ENCODE measurements at places on chromosomes 2 and 18.
A peak's percentile ranks its signal among the peaks of the same experiment; 100 is the strongest.

DNA sequence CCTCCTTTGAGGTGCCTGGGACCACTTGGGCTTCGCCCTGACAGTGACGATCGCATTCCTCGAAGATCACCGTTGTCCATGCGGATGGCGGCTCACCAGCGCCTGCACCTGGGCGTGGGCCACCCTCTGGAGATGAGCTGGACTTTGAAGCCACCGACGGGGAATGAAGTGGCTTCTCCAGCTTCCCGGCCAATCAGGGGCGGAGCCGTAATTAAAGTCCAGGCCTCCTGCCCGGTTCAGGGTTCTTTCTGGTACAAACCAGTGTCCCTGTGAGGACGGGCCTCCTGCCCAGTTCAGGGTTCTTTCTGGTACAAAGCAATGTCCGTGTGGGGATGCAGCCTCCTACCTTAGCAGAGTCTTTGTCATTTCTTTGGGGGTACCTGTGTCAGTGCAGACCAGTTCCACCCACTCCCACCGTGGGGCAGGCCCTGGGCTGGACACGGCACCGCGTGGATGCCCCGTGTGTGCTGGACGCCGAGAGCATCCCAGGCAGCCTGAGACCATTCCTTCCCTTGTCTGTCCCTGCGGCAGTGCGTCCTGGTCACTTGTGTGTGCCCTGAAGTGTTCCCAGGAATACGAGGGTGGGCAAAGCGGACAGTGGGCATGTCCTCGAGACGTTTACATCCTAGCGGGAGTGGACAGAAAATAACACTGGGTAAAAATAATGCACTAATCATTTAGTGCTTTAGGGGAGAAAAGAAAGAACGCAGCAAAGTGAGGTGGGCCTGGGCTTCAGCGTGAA, 55.0 kb downstream of the KCNG2 start:
- no peak for DNase-seq

- no peak for DNase-seq
Measured at GRCh38 chr2:188235364-188235763, 56.3 kb upstream of the GULP1 start.

DNA sequence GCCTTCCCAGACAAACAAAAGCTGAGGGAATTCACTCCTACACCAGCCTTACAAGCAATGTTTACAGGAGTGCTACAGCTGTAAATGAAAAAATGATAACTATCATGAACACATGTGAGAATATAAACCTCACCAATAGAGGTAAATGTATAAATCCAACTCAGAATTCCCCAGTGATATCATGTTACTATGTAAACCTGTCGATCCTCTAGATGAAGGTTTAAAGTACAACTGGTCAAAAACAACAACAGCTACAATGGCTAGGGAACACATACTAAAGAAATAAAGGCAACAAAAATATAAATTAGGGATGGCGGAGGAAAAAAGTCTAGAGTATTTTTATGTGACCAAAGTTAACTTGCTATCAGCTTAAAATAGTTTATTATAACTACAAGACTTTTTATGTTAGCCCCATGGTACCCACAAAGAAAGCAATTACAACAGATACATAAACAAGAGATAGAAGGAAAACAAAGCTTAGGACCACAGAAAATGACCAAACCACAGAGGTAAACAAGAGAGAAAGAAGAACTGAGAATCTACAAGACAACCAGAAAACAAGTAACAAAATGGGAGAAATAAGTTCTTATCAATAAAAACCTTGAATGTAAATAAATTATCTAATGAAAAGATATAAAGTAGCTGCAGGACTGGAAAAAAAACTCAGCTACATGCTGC, 8.3 kb downstream of the CERKL start:
- DNase-seq, result no peak

GRCh38 chr2:66021296-66021695, 413.6 kb upstream of the MEIS1 start:
- no peak for DNase-seq

DNA sequence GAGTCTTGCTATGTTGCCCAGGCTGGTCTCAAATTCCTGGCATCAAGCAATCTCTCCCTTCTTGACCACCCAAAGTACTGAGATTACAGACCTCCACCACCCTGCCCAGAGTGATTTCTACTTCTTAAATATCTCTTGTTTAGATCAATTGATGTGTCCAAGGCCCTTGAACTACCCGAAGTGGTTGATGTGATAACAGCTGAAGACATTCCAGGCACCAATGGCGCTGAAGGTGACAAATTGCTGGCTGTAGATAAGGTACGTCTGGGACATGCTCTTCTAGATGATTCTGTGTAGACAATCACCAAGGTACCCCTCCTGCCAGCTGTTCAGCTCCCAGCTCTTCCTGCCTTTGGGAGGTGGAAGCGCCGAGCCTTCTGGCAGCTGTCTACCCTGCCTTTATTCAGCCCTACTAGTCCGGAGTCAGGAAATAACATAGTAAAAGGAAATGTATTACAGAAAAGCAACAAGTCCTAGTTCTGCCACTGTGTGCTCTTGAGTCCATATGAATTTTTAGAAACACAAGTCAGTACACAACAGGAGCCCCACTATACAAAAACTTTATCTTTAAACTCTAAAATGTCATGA, 61.3 kb upstream of the BZW1 start:
- DNase-seq, result no peak

GRCh38 chr2:223501641-223502040, 100.5 kb downstream of the SCG2 start:
- DNase-seq, result no peak

DNA sequence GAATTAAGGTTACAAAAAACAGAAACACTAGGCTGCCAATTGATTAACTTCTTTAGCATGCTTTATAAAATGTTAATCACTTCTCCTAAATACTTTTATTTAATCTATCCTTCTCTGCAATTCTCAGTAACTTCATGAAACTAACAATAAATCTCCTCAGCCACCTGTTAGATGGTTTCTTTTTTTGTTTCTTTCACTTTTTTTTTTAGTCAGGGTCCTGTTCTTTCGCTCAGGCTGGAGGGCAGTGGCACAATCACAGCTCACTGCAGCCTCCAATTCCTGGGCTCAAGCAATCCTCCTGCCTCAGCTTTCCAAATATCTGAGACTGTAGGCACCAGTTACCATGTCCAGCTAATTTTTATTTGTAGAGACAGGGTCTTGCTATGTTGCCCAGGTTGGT, 213.4 kb upstream of the STK17B start:
- DNase-seq, result no peak

DNA sequence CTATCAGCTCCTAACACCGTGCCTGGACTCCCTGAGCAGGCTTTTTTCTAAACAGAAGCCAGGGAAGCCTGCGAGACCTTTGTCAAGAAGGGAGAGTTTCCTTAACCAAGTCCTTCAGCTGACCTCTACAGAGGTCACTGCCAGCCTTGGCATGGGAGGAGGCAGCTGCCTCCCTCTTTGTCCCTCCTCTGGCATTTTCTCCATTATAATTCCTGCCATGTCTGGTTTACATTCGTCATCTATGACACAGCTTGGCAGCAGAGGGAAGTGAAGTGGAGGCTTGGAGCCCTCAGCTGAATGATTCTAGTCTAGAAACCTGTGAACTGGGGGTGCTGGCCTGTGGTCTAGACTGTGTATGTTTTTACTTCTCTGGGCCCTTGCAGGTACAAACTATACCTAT, 22.5 kb downstream of the LIPG start:
- DNase-seq, result no peak

DNA sequence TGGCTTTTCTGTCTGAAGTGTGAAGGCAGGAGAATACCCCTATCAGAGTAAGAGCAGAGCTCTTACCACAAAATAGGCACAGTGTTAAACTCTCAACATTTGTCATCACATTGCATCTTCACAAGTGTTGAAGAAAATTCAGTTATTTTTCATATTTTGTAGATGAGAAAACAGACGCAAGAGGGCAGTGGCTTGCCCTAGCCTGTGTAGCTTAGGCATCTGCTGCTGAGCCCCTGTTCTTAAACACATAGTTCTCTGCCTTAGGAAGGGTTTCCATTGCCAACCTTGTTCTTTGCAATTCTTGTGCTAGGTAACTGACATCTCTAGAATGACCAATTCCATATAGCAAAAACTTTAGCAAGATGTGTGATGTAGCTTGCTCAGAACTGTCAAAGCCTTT, 112.7 kb upstream of the RMDN2 start:
- DNase-seq, result no peak

DNA sequence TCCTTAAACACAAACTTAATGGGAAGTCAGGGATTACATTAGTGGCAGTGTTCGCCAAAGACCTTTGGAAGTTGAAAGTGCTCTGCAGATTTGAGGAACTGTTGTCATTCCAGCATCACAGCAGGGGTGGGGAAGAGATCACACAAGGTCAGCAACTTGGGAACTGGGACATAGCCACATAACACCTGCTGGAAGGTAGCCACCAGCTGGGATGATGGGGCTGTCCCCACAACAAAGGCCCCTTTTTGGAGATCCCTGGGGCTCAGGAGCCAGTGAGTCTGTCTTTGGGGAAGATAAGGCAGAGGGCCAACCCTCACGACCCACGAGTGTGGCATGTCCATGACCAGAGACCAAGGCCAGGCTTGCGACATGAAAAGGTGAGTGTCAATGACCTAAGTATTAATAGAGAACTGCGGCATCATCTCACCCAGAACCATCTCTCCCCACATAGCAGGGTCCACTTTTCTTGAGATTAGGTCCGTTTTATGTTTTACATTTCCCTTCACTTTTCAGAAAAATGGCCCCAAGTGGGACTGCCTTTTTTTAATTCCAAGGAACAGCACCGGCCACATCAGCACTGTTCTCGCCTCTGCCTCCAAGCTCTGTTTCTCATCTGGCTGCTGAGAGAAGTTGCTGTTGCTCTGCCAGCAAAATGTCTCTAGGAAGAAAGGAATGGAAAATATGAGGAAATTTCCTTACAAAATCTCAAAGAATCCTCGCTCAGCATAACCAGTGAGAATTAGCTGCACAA, 106.9 kb downstream of the GFPT1 start:
- no peak for DNase-seq

DNA sequence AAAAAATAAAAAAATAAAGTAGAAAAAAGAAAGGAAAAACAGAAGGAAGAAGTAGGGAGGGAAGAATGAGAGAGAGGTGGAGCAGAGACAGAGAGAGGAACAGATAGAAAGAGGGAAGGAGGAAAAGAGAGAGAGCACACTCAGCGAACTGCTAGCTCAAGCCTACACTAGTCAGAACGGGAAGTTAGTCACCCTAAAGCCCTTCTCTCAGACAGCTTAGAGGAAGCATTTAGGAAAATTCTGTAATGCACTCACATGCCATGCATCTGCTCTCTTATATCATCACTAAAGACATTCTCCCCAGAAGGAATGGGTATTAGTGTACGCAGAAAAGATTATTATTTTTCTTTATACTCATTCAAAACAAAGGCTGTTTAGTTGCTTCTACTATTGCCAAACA, 68.1 kb upstream of the SULT1C3 start:
- DNase-seq, result no peak

- no peak for DNase-seq
Measured at GRCh38 chr2:219630770-219631405, 3.5 kb downstream of the SLC4A3 start.

GRCh38 chr2:10297959-10298531, 4.7 kb upstream of the HPCAL1 start:
- peak; percentile 59 for DNase-seq

DNA sequence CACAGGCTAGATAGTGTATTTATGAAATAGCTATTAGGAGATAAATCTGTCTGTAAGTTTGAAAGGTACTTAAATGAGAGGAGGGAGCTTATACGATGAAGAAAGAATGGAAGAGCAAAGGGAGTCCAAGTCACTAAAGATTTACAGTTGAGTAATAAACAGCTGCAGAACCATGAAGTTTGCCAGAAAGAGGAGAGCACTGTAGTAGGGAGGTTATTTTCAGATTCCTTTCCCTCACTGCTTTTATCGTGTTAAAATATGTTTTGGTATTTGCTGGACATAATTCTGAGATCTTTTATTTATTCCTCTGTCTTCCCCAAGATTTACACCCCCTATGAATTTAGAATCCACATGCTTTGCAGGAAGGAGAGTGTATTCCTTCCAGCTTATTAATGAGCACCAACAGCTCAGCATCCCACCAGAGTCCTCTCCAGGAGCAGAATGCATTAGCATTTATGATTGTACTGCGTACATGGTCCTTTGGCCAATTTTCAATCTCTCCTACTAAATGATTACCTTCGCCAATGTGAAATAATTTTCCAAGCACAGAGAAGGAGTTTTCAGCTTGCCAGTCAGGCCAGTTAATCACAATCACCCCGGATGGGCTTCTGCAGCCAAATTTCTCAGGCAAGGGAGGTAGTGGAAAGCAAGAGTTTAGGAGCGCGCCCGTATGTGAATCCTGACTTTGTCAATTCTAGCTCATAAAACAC, 297.0 kb downstream of the NBAS start:
- DNase-seq, result no peak

GRCh38 chr18:777021-777420, 35.0 kb downstream of the YES1 start:
- no peak for DNase-seq

DNA sequence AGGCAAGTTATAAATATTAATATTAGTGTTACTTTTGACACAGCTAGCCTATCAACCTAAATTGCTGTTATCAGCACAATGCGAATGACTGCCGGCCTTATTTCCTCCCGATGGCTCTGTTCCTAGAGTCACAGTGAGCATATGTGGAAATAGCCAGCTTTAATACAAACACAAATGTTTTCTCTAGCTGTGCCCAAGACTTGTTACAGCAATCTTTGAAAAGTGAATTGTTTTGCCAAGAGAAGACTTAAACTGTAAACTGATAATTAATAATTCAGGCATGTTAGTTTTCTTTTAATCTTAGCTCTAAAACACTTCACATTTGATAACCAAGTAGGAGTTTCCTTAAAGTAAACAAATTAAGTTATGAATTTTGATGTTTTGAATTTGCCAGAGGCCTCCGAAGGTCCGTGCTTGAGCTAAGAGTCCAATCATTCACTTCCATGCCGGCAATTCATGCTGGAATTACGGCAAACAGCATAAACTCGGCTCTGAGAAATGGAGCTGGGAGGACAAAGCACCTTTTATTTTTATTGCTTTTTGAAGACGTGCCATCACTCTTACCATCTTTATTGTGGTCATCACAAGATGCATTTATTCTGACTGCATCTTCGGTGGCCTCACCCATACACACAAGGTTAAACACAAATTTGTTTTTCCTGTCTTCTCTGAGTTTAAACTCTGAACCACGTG, 184.5 kb upstream of the CWC22 start:
- no peak for DNase-seq

DNA sequence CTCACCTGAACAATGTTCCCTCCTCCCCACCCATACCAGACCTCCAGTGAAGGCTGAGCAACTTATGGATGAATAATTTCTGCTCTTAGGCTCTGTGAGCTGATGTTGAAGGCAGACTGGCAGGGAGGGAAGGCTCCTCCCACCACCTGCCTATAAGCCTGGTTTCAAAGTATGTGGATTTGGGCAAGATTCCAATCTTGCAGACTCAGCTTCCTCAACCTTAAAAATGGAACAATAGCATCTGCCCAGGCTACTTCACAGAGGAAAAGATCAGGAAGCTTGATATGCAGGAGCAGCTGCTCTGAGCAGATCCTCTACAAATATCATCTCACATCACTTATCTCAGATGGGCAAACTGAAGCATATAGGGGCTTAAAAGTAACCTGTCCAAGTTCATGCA, 112.2 kb downstream of the ZFP36L2 start:
- DNase-seq, result no peak

- DNase-seq, result no peak
Measured at GRCh38 chr2:149058936-149059335, 20.4 kb downstream of the LYPD6B start.

- no peak for DNase-seq
Measured at GRCh38 chr2:213219816-213220215, 64.4 kb upstream of the SPAG16 start.
